ENCODE measurements at places on chromosomes 13 and 19.

DNA sequence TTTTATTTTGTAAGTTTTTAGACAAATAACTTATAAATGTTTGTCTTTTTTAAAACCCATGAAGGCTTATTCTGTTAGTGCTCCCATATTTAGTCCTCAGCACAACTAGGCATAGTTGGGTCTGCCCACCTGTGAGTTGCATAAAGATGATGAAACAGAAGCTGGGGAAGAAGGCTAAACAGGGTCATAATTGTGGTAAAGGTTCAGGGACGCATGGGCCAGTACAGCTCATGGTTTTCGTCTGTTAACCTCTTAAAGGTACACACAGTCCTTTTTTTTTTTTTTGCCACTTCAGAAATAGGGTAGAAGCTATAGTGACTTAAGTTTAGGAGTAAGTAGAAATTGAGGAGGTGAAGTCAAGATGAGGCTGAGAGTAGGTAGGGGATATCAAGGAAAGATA, 58.3 kb downstream of the TM9SF2 start:
- DNase-seq, result no peak

DNA sequence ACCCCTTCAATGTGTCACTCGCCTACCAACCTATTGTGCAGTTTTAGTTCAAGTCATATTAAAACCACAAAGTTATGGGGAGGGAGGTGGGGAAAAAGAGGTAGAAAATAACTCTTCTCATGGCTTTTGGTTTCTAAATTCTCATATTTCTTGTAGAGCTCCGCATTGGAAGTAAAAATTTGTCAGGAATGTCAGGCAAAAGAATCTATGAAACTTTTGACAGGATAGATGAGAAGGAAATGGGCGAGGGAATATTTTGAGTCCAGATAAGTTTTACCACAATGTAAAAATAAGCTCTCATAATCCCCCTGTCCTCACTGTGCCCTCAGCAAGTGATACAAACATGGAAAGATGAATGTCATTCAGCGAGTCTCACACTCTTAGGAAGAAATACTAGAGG, 270.4 kb downstream of the DLEU7 start:
- no peak for DNase-seq

GRCh38 chr19:13104848-13105711, 2.4 kb upstream of the LYL1 start:
- no peak for DNase-seq

DNA sequence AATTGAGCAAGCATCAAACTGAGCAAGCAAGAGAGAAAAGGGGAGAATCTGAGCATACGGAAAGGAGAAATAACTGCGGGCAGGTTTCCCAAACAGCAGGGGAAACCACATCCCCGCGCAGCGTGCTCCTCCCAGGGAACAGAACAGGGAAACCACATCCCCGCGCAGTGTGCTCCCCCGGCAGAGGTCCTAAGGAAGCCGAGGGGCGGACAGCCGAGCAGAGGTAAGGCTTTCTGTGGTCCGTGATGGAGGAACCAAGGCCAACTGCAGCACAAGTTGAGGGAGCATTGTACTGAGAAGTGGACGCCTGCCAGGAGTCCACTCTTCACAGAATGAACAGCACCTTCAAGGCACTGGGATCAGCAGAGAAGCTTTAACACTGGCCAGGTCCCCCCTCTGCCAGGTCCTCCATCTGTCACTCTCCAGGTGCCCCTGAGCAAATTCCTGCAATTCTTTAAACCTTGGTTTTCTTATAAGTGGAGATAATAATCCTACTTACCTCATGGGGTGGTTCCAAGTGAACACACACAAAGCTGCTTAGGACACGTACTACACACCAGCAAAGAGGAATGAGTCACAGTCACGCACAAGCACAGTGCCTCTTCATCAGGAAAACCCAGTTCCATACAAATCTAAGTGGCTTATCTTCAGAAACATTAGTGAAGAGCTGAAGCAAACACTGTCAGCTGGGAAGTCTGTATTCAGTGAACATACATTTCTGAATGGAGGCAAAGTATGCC, 23.0 kb upstream of the LAMP1 start:
- no peak for DNase-seq

- DNase-seq, result no peak
These were observed 108.6 kb downstream of the HSPH1 start for GRCh38 chr13:31053091-31053490.

GRCh38 chr13:21478881-21479808, 20.0 kb upstream of the ZDHHC20 start:
- DNase-seq, result peak; percentile 63

GRCh38 chr13:109699628-109700071, 86.7 kb downstream of the IRS2 start:
- DNase-seq, result peak; percentile 12

GRCh38 chr19:46978171-46978869, 41.3 kb upstream of the NPAS1 start:
- DNase-seq, result no peak

DNA sequence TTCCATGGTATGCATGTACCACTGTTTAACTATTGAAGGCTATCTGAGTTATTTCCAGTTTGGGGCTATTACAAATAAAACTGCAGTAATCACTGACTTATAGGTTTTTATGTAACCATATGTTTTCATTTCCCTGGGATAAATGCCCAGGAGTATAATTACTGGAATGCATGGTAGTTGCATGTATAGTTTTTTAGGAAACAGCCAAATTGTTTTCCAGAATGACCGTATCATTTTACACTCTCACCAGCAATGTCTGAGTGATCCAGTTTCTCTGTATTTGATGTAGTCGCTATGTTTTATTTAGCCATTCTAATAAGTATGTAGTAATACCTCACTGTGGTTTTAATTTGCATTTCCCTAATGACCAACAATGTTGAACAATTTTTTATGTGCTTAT, 42.0 kb downstream of the CYSLTR2 start:
- DNase-seq, result no peak

DNA sequence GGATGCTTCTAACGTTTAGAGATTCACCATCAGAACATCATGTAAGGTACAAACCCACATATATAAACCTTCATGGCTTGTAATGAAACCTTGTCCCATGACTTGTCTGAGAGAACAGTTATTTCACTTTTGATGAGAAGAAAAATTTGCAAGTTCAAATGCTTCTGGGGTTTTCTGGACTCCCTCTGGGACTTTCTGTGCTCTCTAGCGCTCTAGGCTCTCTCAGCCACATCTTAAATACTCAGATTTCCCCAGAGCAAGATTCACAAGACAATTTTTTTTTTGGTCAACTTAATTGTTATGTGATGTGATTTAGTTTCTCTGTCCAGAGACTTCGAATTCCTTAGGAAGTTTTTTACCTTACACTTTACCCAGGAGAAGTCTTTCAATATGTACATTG, 282.8 kb upstream of the EDNRB start:
- no peak for DNase-seq

DNA sequence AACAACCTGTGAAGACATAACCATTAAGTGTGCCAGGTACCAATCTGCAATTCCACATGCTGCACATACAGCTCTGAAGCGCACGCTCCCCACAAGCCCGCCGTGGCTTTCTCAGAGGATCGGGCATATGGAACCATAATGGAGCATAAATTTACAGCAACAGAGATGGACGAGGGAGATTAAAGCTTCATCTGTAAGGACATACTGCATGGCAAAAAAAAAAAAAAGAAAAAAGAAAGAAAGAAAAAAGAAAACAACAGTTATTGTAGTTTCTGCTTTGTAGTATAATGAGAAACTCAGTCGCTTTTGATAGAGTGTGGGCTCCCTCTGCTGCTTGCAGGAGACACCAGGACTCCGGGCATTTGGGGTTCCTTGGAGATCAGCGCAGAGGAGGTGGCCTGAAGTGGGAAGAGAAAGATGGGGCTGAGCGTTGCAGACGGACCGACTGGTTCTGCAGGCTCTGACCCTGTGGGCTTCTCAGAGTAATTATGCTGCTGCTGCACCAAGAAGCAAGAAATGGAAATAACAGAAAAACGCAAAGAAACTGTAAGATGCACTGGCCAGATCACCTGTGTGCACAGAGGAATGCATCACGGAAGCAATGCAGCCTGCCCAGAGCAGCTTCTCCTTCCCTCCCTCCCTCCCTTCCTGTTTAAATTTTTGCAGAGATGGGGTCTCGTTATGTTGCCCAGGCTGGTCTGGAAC, 10.8 kb upstream of the PDCD5 start:
- DNase-seq, result peak; percentile 36

DNA sequence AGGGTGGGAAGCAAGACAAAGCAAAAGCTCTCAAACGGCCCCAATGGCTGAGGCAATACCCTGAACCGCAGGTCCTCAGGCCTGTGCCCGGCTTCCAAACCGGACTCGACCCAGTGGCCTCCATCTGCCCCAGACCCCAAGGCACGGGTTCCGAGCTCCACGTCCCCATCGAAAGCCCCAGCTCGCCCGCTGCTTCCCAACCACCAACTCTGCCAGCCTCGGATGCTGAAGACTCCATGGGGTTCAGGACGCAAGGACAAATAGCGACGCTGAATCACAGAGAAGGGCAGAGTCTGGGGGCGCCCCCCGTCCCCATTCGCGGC, 559 bp downstream of the POLR2E start:
- DNase-seq, result no peak

- DNase-seq, result peak; percentile 66
These were observed 19.3 kb downstream of the ENOX1 start for GRCh38 chr13:43767341-43767931.

DNA sequence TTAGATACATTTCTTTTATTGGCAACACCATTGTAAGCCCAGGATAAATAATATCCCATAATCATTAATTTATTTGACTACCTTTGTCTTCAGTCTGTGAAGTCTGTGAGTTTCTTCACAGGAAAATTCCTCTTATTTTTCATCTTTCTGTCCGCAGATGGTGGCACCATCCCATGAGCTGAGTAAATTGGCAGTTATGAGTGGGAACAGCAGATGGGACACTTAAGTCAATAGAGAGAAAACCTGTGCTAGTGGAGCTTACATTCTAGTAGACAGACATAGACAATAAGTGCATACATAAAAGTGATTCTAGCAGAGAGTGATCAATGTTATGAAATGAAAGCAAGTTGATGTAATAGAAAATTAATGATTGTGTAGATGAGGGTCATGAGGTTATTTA, 638.2 kb upstream of the MIR17HG start:
- DNase-seq, result no peak

GRCh38 chr19:571566-571974, 826 bp upstream of the BSG start:
- no peak for DNase-seq

DNA sequence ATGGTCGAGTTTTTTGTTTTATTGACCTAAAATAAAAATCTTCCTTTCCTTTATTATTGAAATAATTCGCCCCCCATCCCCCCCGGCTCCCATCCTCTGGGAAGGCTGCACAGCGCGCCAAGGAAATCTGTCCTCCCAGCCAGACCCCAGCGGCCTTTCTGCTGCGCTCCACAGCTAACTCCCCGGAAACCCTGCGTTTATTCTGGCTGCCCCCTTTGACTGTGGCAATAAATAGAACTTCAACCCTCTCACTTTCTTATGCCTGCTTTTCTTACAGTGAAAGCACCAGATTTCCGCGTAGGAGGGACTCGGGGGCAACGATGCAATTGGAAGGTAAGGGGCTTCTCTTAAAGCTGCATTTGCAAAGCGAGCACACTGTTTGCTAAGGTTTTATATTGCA, 9.7 kb upstream of the C19orf12 start:
- no peak for DNase-seq

- DNase-seq, result no peak
These were observed 134.7 kb downstream of the MIPEP start for GRCh38 chr13:23754506-23754905.

- DNase-seq, result no peak
These were observed 21.9 kb upstream of the SLC35E1 start for GRCh38 chr19:16594131-16594586.

DNA sequence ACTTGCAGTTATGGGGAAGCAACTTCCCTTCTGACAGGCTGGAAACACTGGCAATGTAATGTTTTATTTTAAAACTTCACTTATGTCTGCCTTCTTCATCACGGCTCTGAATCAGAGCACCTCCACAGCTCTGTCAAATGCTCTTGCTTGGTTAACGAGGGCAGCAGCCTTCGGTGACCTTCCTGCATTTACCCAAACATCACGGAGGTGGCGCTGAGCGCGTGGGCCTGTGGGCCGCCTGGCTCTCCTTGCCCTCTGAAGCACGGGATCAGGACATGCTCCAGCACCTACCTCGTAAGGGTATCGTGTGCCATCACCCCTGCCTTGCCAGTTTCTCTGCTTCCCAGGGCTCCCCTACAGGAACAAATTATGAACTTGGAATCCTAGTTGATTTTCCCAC, 310.0 kb downstream of the TEX29 start:
- DNase-seq, result peak; percentile 85

DNA sequence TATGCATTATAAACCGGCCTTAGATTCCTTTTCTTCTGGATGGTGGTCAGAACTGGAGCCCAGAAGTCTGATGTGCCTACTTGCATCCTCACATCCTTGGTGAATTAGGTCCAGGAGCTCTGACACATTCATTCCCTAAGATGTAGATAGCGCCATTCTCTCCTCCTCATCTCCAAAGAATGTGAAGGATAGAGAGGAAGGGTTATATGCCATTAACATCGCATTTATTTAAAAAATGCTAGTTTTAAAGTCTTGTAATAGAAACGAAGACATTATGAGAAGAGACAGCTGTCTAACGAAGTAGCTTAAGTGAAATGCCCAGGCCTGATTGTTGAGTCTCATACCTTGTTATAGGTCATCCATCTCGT, 9.7 kb downstream of the MBNL2 start:
- DNase-seq, result no peak

DNA sequence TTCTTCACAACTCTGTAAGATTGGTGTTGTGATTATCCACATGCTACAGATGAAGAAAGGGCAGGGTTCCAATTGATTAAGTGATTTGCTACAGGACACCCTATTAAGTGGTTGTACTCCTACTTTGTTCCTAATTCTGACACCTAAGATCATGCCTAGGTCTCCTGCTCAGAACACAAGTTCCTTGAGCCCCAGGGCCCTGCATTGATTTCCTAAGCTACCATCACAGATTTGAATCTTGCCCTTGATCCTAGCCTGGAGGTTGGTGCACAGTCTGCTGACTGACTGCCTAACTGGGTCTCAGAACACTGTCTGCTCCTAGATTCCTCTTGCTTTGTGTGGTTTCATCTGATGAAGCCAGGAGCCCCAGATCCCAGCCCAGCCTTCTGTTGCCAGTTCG, 19.6 kb upstream of the WDFY2 start:
- DNase-seq, result no peak

DNA sequence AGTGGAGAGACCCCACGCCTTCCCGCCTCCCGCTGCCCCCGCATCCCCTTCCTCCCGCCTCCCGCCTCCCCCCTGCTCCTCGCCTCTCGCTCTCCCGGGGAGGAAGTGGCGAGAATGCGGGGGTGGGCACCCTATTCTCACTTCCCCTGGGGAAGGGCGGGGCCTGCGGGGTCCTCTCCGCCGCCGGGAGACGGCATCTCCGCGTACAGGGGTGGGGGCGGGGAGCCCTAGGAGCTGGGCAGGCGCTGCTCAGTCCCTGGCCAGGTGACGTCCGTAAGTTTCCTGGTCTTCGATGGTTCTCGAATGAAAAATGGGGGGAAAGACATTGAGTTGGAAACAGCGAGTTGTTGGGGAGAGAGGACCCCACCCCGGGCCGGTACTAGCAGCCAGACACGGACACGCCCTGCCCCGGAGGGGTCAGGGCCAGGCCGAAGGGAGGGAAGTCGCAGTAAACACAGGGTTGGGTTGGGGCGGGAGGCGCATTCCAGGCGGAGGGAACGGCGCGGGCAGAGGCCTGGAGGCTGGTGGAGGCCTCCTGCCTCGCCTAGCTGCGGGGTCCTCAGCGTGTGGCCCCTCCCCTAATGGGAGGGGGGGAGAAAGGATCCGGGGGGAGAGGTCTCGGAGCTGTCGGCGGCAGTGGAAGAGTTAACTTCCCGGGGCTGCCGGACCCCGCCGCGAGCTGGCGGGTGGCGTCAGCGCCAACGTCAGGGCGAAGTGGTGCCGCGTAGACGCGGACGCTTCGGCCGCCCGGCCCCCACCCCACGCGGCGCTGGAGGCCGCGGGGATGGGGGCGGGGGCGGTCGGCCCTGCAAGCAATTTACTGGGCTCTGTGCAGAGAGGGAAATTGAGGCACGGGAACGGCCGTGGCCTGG, 10.4 kb upstream of the JUND start:
- DNase-seq, result peak; percentile 29
